ENCODE measurements at places on chromosomes 13 and 19.

DNA sequence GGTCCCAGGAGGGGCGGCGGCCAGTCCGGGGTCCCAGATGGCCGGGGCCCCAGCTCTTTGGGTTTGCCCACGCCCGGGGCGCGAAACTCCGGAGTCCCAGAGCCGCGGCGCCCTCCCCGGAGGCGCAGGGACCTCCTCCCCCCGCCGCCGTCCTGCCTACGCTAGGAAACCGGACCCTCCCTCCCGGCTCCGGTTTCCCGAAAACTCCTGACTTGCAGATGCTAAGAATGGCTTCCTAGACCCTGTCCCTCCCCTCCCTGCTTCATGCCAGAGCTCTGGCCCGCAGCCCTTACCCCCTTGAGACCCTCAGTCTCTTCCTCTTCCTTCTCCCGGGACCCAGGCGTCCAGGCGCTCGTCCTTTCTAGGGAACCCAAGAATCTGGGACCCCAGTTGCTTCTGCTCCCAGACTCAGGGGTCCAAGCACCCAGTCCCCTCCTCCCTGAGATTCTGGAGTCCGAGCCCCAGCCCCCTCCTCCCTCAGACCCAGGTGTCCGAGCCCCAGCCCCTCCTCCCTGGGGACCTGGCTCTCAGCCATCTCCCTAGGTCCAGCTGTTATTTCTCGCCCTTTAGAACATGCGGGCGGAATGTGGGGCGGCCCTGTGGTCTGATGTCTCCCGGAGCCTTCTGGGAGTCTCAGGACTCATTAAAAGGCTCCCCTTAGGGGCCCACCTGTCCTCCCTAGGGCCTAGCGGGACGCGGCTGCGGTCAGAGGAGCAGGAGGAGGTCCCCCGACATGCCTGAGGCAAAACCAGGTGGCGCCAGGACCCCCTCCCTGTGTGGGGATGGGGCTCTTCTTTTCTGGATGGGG lies at the start of gene MYBPC2:
Gene MYBPC2, plus strand, starts transcription at position 672 of the 808 bp plus-strand sequence. Its CDS starts 62 bp downstream, at position 734.
- DNase-seq, result peak; percentile 15

DNA sequence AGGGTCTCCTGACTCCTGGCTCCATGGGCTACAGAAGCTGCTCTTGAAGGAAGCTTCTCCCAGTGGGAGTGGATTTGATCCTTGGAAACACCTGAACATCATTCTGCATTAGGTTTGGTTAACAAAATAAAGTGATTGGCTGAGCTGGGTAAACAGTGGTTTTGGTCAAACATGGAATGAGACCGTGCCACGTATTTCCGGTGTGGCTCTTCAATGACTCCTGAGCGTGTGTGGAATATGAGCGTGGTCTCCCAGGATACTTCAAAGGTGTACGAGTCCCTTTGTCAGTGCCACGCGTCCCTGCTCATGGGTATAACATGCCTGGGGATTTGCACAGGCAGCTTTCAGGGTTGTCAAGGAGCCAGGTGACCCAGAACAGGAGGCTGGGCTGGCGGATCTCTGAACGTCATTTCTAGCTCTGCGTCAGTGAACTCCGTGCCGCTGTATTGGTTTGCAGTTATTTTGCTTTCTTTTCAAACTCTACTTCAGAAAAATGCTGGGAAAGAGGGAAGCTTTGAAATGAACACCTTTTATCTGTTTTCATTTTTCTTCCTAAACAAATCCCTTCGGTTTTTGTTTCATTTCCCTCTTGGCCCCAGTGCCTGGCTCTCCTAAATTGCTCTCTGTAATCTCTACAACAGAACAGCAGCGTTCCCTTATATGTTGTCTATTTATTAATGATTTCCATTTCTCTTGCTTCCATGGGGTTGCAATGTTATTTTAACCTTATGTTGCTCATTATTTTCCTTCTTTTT lies 26.3 kb upstream of the GJB6 start:
- DNase-seq, result peak; percentile 45

DNA sequence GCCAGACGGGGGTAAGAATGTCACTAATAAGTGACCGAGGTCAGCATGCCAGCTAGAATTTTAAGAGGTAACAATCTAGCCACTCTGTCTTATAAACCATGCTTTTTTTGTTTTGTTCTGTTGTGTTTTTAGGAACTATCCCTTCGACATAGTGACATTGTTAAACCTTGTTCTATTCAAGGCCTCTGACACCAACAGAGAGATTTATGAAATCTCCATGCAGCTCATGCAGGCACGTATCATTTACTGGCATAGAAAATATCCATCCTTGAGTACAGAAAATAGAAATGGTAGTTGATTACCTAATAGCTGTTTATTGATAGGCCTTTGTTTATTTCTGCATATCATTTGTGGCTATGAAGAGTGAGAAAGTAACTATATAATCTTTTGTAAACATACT lies 113.4 kb downstream of the ZAR1L start:
- no peak for DNase-seq

- DNase-seq, result no peak
These were observed 258.8 kb upstream of the SPRY2 start for GRCh38 chr13:80599765-80600164.

DNA sequence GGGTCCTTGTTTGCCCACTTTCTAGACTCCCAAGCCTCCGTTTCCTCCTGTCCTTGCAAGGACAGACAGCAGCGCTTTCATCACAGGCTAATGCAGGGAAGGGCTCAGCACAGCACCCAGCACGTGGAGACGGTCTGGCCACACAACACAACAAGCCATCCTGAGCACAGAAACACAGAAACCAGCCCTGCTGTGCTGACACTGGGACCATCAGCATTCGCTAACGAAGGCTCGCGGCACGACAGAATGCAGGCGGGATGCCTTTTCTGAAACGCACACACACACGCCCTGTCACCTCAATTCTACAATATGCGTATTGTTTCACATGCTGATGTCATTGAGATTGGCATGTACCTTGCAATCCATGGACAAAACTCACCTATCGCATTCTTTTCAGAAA lies 12.9 kb downstream of the AKT2 start:
- no peak for DNase-seq

- DNase-seq, result no peak
These were observed 284.5 kb downstream of the FGF14 start for GRCh38 chr13:102117175-102117831.
